ENCODE measurements at places on chromosomes 2 and 18. TPM values are rescaled to one million over a fixed set of nuclear protein-coding genes. Genes with fewer than 3 reads are reported as not detected.

Gene SP100
- 157 TPM for total RNA-seq

Gene RFTN2
- 23.5 TPM for total RNA-seq

Gene PARD6G
- total RNA-seq = 1.6 TPM

Gene MC5R
- total RNA-seq = not detected

Gene KLHL30
- total RNA-seq = 0.39 TPM

Gene EVX2
- total RNA-seq = not detected

Gene RAB6C
- not detected for total RNA-seq

Gene CPO
- 0.32 TPM for total RNA-seq

Gene HTRA2
- total RNA-seq = 21.0 TPM

Gene VWC2L
- total RNA-seq = not detected

Gene SEPTIN10
- 183 TPM for total RNA-seq
